ENCODE measurements at places on chromosomes 3 and 15. TPM values are rescaled to one million over a fixed set of nuclear protein-coding genes. Genes with fewer than 3 reads are reported as not detected.

The GPR176 gene
- 0.17 TPM for total RNA-seq

The RPSA gene
- total RNA-seq = 3,309 TPM

The ACKR2 gene
- total RNA-seq = 0.42 TPM

The PCYT1A gene
- total RNA-seq = 27.4 TPM

The SOX14 gene
- total RNA-seq = not detected

The TFRC gene
- total RNA-seq = 436 TPM

The BAHD1 gene
- 9.9 TPM for total RNA-seq

The ATP13A5 gene
- not detected for total RNA-seq

The NR2E3 gene
- not detected for total RNA-seq
